ENCODE measurements at places on chromosomes 2 and 18.

DNA sequence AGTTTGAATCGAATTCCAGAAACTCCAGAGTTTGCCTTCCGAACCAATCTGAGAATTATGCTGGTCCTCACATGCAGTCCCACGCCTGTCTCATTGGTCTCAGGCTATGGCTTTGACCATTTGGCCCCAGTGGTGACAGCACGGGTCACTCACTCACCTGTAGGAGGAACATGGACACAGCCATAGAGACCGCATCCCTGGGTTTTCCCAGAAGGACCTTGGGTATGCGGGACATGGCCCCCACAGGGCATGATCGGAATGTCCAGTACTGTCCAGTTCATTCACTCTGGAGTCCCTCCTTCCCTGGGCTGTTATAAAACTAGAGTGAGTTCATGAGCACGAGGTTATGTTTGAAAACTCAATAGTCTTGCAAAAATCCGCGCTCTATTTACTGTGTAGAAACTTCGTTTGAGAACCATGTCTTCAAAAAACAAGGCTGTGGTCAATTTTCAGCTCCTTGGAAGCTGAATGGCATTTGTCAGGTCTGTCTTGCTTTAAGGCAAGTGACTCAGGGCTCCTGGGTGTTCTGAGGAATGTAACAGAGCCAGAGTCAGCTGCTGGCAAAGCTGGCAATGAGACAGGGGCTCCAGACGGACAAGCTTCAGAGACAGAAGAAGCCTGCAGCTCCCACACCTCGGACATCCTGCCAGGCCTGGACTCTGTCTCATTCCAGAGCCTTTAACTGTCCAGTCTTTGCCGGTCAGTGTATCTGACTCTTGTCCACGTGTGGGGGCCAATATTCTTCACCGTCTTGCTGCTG lies 86.7 kb upstream of the TMEM18 start:
- DNase-seq, result no peak

DNA sequence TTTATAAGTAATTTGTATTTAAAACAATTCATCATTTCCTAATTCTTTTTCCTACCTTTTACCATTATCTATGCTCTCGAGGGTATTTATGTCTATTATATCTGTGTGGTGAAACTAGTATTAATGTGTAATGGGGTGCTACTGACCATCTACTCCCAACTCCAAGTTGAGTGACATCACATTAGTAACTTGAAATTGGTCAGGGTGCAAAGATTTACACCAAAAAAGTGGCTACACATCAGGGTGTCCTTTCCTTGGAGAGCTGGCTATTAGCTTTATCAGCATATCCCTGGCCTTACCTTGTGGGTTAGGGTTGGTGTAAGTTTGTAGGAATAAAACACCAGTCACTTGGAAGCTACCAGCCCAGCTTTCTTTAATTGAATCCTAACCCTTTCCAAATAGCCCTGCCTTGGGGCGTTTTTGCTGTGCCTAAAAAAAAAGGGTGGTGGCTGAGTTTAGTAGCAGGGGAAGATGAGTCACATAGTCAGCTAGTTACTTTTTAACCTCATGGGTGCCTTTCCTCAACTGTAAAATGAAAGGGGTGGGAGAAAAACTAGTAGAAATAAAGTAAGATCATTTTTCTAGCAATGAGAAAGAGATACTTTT lies 14.0 kb downstream of the ANXA4 start:
- DNase-seq, result no peak

- DNase-seq, result no peak
Measured at GRCh38 chr2:100425573-100426383, 8.3 kb upstream of the CHST10 start.

DNA sequence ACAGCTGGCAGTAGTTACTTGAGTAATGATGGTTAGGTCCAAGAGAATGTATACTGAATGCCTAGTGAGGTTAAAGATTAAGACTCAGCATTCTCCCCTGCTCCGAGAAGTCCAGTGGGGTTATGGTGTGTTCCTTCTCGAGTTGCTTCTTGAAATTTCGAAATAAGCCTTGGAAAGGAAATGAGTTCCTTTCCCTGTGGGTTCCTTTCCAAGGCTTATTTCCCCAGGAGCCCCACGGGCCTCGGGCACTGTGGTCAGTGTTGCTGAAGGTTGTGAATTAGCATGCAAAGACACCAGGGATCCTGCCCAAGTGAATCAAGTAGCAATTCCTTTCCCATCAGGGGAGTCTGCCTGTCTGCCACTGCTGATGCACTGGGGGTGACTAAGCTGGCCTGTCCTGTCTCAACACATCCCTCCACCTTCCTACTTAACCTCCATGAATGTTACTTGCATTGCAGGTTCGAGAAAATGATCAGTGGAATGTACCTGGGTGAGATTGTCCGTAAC lies 53.6 kb downstream of the HK2 start:
- DNase-seq, result no peak

DNA sequence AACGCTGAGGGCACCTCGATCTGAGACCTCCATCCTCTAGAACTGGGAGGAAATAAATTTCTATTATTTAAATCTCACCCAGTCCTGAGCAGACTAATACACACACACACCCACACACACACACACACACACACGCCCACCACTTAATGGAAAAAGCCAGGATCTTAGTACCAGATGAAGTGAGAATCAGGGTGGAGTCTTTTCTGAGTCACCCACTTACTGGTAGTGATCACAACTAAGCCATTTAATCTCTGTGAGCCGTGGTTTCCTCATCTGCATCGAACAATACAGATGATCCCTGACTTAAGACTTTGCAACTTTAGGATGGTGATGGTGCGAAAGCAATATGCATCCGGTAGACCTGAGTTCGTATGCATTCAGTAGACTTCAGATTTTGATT lies 18.6 kb downstream of the THNSL2 start:
- no peak for DNase-seq

GRCh38 chr18:9048236-9048635 lies 54.3 kb upstream of the NDUFV2 start:
- DNase-seq, result no peak

DNA sequence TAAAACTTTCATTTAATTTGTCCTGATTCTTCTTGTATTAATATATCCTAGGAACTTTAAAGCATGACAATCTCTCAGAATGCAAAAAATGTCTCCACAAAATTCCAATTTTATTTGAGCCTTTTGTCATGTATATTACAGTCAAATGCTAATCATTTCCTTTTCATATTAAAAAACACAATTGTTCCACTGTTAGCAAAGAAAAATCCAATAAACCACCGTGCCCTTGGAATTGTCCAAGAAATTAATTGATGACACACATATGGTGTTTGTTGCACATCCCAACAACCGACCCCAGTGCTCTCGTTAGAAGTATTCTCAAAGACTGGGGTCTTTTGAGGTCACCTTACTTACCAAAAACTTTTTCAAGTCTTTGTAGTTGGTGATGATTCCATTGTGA lies 28.1 kb downstream of the GFPT1 start:
- no peak for DNase-seq

DNA sequence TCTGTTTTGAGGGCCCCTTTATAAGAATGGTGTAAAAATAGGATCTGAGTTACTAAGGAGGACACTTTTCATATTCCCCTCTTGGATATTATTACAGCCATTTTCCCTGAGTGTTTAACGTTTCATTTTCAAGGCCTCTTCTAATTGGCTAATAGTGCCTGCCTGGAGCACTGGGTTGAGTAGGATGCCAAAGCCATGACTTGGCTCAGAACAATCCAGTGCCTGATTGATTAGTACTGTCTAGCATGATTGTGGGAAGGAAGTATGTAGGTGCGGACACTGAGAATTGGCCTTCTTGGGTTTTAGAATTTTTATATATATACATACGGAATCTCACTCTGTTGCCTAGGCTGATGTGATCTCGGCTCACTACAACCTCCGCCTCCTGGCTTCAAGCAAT lies 66.1 kb downstream of the NAB1 start:
- DNase-seq, result no peak

GRCh38 chr2:237765875-237766274 lies 32.7 kb upstream of the RBM44 start:
- no peak for DNase-seq

DNA sequence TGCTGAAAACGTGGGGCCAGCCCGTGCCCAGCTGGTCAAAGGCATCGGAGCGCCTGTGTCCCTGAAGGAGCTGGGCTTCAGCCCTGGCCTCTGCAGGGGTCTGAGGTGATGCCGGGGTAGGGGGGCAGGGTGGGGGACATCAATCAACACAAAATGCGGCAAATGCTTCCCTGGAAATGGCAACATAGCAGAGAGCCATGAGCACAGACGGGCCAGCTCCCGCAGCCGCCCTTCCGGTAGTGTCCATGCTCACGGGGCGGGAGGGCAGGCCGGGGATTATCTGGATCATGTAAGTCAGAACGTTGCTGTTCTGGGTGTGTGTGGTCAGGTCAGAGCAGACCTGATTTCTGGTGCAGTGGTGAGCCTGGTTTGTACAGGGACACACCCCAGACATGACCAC lies 56.5 kb upstream of the TWIST2 start:
- no peak for DNase-seq

GRCh38 chr2:201908901-201909300 lies 102.6 kb downstream of the CDK15 start:
- no peak for DNase-seq

- DNase-seq, result no peak
Measured at GRCh38 chr2:17813010-17813741, 3.1 kb upstream of the MSGN1 start.

- no peak for DNase-seq
Measured at GRCh38 chr2:165126244-165126643, 77.6 kb downstream of the SCN3A start.

DNA sequence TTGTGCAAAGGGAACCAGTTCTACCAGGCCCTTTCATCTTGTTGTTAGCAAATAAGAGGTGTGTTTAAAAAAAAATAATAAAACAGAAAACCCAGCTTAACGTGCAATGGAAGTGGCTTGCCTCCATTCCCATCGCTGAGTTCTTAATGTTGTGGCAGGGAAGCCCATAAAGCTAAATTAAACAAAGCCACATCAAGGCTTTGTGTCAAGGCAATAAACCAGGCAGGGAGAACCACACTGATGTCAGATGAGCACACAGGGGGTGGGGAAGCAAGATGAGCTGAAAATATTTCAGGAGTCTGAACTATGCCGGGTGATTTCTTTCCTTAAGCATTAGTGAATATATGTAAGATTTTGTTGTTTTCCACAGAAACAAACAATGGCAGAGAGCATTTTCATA lies 73.5 kb downstream of the PHLPP1 start:
- DNase-seq, result no peak

DNA sequence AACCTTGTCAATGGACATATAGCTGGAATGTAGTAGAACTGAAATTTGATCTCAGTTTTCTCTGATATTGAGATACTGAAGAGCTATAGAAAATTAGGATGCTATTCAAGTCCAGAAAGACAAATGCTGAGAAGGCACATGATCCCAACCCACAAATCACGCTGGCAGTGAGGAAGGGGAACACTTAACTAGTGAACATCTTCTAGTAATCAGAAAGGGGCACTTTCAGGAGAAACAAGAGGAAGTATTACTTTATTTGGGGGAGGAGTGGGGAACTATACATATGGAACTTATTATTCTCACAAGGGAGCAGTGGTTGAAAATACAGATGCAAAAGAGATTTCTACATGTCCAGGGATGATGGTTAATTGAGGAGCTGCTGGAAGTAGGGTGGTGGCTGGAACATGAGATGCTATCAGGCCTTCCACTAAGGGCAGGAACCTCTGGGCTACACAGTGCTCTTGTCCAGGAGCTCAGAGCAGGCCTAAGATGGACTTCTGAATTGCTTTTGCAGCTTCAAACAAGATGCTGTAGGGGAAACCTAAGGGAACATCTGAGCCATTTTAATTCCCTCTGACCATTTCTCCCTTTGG lies 79.3 kb downstream of the TGFA start:
- no peak for DNase-seq

GRCh38 chr2:10169581-10169980 lies 47.0 kb downstream of the RRM2 start:
- no peak for DNase-seq

- DNase-seq, result no peak
Measured at GRCh38 chr2:20532634-20533437, 86.0 kb downstream of the RHOB start.

GRCh38 chr2:237980751-237981150 lies 13.9 kb downstream of the UBE2F start:
- DNase-seq, result no peak

- DNase-seq, result no peak
Measured at GRCh38 chr2:234102112-234102511, 51.6 kb downstream of the SPP2 start.

GRCh38 chr2:9895669-9896590 lies 52.7 kb downstream of the TAF1B start:
- no peak for DNase-seq

- no peak for DNase-seq
Measured at GRCh38 chr2:23607925-23608324, 222.9 kb downstream of the KLHL29 start.

GRCh38 chr2:113891265-113891959 lies 1.5 kb downstream of the ACTR3 start:
- no peak for DNase-seq

- DNase-seq, result no peak
Measured at GRCh38 chr2:172964511-172965139, 111.0 kb upstream of the MAP3K20 start.

- DNase-seq, result no peak
Measured at GRCh38 chr2:135091681-135092080, 39.6 kb downstream of the RAB3GAP1 start.
